Stimulated activated CD4-positive, alpha-beta T cell treated with anti-CD3 and anti-CD28 coated beads, Interleukin-4, amount 100 ng/mL, for 24 hours (primary cell): ENCODE measurements at places on chromosomes 11 and 22.

- DNase-seq, result no peak
These were observed 4.0 kb downstream of the SAA1 start for GRCh38 chr11:18270102-18270501.

GRCh38 chr22:48705159-48705916 lies 1122.3 kb downstream of the BRD1 start:
- no peak for DNase-seq

DNA sequence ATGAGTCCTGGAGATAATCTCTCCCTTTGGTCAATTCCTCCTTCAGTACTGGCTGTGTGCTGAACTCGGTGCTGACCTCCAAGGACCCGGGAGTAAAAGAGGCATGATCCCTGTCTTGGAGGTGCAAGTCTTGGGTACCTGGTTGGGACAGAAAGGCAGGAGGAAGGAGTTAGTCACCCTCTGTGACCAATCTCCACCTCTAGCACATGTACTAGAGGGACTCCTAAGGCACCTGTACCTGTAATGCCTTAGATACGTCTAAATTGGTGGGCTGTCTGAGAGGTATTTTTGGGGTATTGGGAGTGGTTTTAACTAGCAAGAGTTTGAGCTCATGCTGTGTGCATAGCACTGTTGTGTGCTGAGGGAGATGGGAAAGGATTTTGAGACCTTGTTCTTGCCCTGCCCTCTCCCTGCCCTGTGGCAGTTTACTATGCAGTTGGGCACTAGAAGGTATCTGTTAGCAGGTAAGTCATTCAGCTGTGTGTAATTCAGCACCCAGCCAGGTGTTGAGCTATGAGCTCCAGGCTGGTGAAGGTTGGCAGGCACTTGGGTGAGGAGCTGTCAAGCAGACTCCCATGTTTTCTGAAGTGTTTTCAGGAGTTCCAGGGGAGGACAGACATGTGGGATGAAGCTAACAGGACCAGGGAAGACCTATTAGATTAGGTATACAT lies 2.5 kb downstream of the PANX1 start:
- DNase-seq, result no peak

- no peak for DNase-seq
These were observed 108.9 kb upstream of the TOP3B start for GRCh38 chr22:22091400-22091878.

- DNase-seq, result no peak
These were observed 2.8 kb downstream of the OR52A1 start for GRCh38 chr11:5151713-5152153.

- DNase-seq, result no peak
These were observed 49.2 kb upstream of the EMID1 start for GRCh38 chr22:29156507-29156906.

DNA sequence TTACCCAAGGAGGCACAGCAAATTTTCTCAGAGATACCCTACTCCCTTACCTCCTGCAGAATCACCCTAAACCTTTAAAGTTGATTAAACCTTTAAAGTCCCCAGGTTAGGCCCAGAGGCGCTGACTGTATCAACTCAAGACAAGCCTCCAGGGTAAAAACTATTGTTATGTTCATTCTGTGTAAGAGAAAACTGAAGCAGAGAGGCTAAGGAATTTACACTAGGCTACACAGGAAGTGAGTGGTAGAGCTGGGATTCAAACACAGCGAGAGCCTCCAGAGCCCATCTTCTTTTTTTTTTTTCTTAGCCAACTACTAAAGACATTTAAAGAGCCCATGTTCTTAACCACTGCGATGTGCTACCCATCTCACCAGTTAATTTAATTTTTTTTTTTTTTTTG lies 56.3 kb upstream of the GRK3 start:
- DNase-seq, result no peak

DNA sequence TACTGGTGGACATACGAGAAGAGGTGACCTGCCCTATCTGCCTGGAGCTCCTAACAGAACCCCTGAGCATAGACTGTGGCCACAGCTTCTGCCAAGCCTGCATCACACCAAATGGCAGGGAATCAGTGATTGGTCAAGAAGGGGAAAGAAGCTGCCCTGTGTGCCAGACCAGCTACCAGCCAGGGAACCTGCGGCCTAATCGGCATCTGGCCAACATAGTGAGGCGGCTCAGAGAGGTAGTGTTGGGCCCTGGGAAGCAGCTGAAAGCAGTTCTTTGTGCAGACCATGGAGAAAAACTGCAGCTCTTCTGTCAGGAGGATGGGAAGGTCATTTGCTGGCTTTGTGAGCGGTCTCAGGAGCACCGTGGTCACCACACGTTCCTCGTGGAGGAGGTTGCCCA lies 6.9 kb downstream of the TRIM6 start:
- no peak for DNase-seq
